ENCODE measurements at places on chromosomes 7 and 10.

- peak; percentile 28 for DNase-seq
Measured at GRCh38 chr7:151754142-151754590, 122.7 kb downstream of the PRKAG2 start.

DNA sequence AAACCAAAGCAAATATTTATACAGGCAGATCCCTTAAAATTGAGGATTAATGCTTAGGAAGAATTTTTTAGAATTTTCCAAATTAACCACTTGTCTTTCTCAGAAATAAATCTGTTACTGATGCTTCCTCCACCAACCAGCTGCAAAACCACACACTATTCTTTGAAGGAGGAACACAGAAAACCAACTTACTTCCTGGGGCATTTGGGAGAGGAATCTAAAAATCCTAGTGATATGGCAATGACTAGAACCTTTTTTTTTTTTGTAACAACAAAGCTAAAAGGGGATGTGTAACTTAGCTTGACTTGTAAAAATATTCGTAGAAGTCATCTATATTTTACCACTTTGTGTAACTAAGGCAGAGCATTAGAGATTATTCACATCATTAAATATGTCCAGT lies 5.1 kb upstream of the TM9SF3 start:
- no peak for DNase-seq

DNA sequence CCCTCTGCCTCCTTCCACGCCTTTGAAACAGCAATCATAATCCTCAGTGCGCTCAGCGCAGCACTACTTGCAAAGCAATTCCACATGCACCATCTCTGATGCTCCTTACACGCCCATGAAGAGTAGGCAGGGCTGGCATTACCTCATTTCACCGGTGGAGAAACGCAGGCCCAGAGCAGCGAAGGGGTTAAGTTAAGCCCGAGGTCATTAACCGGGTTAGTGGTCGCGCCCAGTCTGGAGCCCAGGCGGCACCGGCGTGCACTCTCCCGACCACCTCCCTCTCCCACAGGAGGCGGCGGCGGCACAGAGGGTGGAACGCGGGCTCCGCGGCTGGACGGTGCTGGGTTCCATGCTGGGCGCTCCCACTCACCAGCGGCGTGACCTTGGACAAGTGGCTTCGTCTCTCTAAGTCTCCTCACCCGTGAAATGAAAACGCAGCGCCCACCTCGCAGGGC lies 515 bp downstream of the FASTK start:
- DNase-seq, result no peak

DNA sequence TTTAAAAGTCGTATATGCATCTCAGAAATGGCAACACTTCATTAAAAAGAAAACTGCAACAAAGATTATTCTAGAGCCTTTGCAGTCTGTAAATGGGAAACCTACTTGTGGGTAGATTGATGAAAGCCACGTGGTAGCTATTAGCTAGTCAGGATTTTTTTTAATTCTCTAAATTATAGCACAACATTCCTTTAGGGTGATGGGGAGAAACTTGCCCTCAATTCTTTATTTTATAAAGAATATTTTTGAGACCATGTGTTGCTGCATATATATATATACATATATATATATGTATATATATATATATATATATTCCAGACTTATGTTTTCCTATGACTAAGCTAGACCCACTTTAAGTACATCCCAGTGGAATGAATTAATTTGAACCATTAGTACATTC lies 118.0 kb downstream of the PPP1R3A start:
- no peak for DNase-seq

DNA sequence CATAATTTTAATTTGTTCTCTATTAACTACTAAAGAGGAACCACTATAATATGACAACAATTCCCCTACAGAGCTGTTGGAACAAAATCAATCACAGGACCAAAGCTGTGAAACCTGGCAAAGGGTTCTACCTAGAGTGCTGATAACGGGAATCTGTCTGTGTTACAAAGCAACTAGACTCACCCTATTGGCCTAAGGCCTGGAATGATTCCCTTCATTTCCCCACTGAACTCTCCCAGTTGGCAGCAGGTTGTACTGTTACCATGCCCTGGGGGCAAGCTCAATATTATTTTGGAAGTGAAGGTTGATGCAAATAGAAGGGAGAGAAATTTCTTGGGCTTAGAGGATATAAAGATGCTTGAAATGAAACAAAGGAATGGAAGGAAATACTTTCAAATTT lies 81.8 kb downstream of the SEMA3A start:
- no peak for DNase-seq

GRCh38 chr7:30172451-30172850 lies 37.7 kb downstream of the MTURN start:
- DNase-seq, result no peak

DNA sequence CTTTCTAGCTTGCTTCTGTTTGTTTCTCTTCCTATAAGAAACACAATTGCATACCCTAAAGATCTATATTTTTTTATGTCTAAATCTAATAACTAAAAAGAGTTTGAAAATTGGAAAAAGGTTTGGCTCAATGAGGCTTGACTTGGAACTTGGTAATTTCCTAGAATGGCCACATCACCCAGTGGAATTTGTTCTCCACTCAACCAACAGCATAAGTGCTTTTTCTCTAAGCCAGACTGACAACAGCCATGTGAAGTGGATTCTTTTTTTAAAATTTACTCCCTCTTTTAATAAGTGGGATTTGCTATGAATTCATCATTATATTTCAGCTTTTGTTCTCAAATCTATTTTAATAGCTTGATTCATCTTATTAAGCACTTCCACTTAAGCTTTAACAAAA lies 33.8 kb downstream of the GBF1 start:
- no peak for DNase-seq

- DNase-seq, result no peak
Measured at GRCh38 chr10:113135025-113135424, 185.0 kb downstream of the TCF7L2 start.

DNA sequence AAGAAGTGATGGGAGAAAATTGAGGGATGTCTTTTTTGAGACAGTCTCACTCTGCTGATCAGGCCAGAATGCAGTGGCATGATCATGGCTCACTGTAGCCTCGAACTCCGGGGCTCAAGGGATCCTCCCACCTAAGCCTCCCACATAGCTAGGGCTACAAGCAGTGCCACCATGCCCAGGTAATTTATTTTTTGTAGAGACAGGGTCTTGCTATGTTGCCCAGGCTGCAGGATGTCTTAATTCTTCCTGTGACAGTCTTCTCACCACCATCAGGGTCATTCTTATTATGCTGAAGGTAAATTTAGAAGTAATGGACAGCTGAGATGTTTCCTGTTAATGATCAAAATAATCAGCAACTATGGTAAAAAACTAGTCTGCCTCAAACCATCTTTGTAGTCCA lies 7.1 kb downstream of the DNAJC9 start:
- DNase-seq, result no peak

- DNase-seq, result no peak
Measured at GRCh38 chr7:36227223-36227622, 74.2 kb downstream of the EEPD1 start.

DNA sequence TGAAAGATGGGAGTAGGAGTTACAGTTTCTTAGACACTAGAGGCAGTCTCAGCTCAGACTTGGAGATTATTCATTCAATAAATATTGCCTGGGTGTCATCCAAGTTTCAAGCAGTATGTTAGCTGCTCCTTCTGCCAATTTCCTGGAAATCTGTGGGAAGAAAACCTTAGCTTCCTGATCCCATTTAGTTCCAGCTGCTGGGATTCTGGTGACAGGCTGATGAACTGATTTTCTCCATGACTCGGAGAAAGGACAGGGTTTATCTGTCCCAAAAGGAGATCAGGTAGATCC lies 95.8 kb downstream of the CLEC2L start:
- no peak for DNase-seq

DNA sequence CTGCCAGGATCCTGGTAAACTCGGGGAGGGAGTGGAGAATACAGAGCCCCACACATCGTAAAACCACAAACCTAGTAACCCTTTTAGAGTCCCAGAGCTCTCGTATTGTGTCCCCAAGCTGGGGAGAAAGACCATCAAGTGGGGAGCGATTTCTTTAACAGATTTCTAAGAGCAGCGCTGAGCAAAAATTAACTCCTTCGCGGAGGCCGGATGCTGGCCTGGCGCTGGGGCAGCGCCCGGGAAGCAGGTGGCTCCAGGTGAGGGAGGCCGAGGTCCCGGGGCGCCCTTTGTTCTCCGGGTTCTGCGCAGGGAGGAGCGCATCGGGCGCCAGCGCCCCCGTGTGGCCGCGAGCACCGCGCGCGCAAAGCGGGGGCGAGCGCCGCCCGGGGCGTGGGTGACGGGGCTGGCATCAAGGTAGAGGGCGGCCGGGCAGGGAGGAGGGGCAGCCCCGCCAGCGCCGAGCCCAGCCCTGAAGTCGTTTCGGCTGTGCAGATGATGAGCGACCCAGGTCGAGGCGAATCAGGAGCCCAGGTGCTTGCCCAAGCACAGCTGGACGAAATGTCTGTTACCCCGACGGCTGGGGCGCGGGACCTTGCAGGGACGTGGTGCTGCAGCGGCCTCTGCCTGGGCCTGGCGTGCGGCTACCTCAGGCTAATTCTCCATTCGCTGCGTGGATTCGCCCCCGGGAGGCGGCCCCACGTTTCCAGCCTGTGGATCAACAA lies 10.4 kb upstream of the FGFR2 start:
- DNase-seq, result no peak

DNA sequence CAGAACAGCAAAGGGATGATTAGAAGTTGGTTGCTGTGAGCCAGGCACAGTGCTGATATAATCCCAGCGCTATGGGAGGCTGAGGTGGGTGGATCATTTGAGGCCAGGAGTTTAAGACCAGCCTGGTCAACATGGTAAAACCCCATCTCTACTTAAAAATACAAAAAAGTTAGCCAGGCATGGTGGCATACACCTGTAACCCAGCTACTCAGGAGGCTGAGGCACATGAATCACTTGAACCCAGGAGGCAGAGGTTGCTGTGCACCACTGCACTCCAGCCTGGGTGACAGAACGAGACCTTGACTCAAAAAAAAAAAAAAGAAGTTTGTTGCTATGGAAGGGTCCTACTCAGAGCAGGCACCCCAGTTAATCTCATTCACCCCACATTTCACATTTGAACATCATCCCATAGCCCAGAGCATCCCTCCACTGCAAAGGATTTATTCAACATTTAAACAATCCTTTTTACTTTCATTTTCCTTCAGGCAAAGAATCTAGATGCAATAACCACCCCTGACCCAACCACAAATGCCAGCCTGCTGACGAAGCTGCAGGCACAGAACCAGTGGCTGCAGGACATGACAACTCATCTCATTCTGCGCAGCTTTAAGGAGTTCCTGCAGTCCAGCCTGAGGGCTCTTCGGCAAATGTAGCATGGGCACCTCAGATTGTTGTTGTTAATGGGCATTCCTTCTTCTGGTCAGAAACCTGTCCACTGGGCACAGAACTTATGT lies 4.1 kb downstream of the IL6 start:
- DNase-seq, result no peak

GRCh38 chr7:46411236-46411635 lies 490.2 kb upstream of the IGFBP3 start:
- no peak for DNase-seq

All from anterior cingulate cortex (tissue), 58 donors.